Esophagus squamous epithelium (tissue), 5 donors: ENCODE measurements at places on chromosomes 3 and 15.

DNA sequence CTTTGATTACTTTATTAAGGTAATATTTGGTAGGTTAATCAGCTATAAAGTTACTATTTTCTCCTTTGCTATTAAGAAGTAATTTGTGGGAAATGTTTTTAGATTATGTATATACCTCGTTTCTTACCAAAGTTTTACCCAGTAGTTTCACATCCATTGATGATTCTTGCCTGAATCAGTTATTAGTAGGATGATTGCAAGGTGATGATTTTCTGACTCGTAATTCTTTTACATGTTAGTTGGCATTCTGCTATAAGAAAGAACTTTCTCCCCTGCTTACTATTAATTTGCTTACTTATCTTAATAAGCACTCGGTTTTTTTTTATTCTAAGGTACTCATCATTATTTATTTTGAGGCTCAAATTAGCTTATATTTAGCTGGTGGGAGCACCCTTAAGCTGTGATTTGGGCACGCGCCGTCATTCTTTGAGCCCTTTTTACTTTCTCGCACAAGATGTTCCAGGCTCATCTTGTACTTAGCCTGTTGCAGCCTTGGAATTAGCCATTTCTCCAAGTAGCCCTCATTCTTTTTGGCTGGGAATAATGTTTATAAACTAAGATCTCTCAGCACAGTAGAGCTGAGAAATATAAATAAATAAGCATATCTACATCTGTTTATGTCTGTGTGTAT, 15.3 kb downstream of the USP3 start:
- DNase-seq = no peak

DNA sequence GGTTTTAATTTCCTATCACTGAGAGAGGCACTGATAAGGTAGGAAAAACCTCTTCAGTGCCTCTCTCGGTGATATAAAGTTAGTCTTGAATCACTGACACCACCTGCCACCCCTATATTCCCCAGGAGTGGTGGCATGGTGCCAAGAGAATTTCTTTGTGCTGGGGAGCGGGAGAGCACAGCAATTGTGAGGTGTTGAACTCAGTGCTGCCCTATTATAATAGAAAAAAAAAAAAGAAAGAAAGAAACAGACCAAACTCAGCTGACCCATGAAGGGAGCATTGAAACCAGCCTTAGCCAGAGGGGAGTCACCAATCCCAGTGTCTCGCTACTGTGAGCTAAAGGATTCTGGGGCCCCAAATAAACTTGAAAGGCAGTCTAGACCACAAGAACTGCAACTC, 201.4 kb upstream of the STT3B start:
- no peak for DNase-seq

- no peak for DNase-seq
Measured at GRCh38 chr3:124699686-124700396, 30.4 kb upstream of the UMPS start.

- no peak for DNase-seq
Measured at GRCh38 chr15:52257734-52258062, 37.9 kb downstream of the MYO5C start.

GRCh38 chr3:168002786-168003368, 92.8 kb downstream of the GOLIM4 start:
- DNase-seq = no peak

- DNase-seq = no peak
Measured at GRCh38 chr3:117548600-117548999, 839.0 kb downstream of the TUSC7 start.

DNA sequence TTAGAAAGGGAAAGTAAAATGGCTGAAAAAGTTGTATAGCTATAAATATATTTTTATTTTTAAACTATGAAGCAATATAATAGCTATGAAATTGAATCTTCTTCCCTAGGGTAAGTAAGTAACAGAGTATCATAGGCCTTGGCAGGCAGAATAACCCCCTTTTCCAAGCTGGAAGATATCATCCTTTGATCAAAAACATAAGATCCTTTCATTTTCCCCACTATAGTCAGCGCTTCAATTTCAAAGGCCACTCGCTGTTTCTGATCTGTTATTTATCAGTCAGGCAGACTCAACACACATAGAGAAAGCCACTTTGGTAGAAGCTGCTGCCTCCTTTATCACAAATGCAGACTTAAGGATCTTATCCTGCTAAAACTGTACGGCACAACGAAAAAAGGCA, 74.0 kb upstream of the UBE2E2 start:
- DNase-seq = no peak

DNA sequence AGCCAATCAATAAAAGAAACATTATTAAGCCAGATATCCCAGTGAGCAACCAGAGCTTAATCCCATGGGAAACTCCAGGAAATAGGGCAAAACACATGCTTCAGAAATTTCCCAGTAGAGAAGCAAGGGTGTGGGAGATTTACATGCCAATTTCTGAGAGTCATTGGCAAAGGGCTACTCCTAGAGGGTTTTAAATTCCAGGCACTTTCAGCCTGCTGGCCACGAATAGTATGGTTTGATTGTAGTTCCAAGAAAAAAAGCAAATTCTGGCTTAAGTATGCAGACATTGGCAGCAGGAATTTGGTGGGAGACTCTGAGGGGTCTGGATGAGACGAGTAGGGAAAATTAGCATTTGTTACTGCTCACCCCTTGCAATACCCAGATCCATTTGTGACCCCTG, 402.1 kb upstream of the SUCLG2 start:
- no peak for DNase-seq

GRCh38 chr3:85142626-85143025, 183.8 kb downstream of the CADM2 start:
- DNase-seq = no peak
